NAMALWA (cell line): ENCODE measurements at places on chromosomes 7 and 10.

GRCh38 chr10:43863859-43864591, 215.3 kb upstream of the ZNF32 start:
- no peak for DNase-seq

DNA sequence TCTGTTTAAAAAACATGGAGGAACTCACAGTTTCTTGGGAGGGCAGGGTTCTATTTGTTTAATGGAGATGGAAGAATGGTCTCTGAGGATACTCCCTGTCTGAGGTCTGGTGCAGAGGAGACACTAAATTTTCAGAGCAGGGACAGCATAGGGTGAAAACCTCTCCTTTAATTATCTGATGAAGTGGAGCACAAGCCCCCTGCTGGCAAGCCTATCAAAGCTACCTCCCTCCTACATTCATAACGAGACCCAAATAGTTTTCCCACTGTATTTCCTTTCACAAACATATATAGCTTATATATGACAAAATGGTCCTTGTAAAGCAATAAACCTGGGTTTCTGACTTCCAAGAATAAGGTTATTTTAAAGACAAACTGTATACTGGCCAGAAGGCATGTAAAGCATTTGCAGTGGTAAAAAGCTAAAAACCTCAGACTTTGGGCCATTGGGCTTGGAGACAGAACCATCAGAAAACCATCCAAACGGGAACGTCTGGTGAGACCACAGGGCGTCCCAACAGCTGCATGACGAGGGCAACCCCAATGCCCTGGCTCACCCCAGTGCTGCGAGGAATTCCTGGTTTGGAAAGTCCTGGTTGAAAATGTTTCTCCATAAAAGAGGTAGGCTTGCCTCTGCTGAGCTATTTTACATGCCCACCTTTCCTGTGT, 201.3 kb downstream of the FANK1 start:
- DNase-seq, result no peak

DNA sequence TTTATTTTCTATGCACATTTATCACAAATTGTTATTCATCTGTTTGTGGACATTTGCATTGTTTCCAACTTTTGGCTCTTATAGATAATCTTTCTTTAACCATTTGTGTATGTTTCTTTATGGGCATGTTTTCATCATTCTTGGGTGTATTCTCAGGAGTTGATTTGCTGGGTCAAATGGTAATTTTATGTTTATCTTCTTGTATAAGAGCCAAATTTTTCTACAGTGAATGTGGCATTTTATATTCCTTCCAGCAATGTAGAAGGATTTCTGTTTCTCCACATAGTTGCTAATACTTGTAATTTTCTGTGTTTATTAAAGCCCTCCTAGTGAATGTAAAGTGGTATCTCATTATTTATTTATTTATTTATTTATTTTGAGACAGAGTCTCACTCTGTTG, 21.8 kb downstream of the CYP2C19 start:
- DNase-seq, result no peak

GRCh38 chr10:283140-283479, 147.9 kb downstream of the ZMYND11 start:
- DNase-seq, result no peak

DNA sequence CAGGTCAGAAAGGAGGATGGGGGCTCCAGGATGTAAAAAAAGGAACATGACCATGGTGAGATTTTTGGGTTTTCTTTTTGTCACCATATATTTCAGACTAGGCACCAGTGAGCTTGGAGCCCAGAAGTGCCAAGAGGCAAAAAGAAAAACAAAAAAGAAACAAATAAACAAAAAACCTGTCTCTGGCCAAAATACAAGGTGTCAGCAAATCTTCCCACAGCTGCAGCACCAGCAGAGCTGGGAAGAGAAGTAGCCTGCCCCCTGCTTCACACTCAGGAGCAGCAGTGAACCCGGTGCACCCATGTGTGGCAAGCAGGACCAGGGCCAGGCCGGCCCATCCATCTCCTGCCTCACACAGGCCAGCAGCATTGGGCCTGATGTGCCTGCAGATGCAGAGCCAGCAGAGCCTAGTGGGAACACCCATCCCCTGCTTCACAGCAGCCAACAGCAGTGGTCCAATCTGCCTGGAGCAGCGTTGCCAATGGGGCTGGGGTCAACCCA, 34.7 kb upstream of the C10orf71 start:
- no peak for DNase-seq

DNA sequence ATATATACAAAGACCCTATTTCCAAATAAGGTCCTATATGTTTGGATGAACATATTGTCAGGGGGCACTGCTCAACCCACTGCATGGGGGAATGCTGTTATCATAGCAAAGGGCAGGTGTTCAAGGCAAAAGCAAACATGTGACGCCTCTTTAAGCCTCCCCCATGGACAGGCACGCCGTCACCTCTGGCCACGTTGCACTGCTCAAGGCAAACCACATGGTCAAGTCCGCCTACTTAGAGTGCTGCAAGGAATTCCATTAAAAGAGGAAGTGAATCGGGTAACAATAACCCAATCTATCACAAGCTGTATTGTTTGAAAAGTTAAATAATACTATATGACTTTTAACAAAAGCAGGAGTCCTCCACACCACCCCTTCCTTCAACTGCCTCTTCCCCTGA, 8.8 kb upstream of the CALD1 start:
- DNase-seq, result no peak

- no peak for DNase-seq
Observed at GRCh38 chr10:3886641-3887251, 101.7 kb upstream of the KLF6 start.

- DNase-seq, result no peak
Observed at GRCh38 chr10:132735341-132735775, 50.6 kb downstream of the NKX6-2 start.

DNA sequence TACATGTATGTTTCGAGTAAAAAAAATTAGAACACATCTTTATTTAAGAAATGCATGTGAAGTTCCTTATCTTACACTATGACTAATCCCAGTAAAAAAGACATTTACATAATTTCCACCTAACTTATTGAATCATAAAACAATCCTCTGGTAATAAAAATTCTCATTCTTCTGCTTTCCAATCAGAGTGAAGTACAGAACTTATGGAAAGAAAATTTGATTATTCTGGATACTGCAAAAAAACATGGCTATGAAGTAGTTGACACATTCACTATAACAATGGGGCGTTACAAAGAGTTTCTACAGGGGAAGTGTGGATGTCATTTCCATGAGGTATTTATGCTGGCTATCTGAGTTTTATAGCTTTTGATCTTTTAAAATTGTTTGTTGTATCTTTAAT, 57.7 kb upstream of the WNT16 start:
- DNase-seq, result no peak

- DNase-seq, result no peak
Observed at GRCh38 chr10:13317474-13317873, 17.6 kb upstream of the PHYH start.

DNA sequence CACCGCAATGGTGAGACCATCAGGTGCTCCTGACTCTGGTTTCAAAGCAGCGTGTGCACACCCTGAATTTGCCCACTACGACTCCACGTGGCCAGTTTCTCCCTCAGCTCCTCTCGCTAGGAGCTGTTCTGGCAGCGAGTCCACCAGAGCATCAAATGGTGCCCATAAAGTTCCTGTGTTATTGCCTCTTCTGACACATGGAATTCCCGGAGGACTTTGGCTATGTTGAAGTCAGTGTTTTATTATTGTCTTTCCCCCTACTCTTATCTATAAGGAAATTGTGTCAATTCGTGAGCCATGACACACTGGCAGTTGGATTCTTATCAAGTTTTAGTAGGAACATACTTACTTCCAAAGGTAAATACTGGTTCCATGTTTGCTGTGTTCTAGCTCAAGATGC, 53.9 kb upstream of the NPVF start:
- DNase-seq, result no peak

- DNase-seq, result no peak
Observed at GRCh38 chr10:46297406-46298204, 10.8 kb downstream of the ANTXRL start.
